NCI-H1105 (cell line): ENCODE measurements at places on chromosomes 2 and 18.
A peak's percentile ranks its signal among the peaks of the same experiment; 100 is the strongest.

DNA sequence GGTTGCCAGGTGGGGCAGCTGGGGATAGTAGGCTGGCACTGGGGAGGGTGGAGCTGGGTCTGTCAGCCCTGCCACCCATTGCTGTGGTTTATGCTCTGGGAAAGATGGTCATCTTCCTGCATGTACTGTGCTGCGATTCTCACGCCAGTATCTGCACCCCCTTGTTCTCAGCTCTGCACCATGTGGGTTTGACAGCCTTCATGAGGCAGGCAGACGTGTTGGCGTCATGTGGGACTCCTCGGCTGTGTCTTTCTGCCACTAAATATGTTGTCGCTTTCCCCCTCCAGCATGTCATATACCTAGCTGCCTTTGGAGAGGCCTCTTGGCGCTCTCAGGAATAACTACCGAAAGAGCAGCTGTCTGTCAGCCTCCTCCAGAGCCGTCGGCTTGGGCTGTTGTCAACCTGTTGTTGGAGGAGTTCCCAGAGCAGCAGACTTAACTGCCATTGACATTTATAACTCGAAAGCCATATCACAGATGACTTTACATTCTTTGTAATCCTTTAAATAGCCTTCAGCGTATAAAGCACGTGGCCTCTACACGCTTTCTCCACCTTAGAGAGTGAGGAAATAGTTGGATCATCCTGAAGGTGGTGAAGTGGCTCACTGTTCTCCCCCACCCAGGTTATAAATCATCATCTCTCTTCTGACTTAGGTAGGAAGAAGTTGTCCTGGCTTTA lies 80.4 kb upstream of the MGAT5 start:
- peak; percentile 78 for DNase-seq

DNA sequence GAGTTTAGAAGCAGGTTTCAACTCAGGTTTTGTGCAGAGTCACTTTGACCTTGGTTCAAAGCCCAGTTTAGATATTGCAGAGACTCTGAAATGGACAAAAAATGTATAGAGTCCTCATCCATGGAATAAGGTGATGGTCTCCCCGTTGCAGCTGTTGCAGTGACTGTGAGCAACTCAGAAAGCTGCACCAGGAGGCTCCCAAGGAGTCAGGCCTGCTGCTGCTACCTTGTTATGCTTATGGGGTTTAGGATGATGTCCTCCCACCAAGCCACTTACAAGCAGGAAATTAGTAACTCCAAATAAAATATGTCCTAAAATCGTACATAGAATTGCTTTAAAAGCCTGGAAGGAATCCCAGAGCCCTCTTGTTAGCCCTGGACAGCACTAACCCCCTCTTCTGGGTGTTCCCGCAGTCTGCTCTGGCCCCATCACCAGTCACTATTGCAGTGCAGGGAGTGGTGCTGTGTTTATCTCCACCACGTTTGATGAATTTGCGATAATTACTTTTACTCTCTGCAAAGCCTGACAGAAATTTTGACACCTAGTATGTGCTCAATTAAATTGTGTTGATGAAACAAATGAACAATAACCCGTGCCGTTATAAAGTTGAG lies 189.0 kb downstream of the CNTNAP5 start:
- DNase-seq, result no peak

DNA sequence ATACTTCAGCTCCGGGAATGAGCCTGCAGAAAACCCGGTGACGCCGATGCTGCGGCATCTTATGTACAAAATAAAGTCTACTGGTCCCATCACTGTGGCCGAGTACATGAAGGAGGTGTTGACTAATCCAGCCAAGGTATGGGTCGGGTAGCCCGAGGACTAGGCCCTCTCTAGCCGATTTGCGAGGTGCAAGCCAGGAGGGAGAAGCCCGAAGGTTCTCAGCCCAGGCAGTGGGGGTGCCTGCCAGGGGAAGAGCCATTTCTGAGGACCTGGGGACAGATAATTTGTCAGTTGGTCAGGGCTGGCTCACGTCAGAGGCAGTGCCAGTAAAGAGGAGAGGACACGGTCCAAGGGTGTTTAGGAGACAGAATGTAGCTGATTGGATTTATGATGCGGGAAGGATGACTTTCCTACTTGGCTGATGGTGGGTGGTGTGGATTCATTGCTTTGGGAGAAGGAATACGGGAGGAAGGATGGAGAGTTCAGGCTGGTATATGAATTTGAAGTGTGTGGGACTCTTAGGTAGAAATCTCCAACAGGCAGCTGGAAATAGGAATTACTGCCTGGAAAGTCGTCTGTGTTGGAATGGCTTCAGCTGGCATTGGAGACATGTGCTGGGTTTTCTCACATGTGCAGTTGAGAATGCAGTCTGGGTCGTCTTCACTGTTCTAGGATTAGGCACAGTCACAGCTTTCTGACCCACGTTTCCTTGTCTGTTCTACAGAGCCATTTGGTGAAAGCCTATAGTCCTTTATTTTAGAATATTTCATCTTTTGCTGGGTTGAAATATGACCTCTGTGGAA lies 874 bp downstream of the NDUFAF7 start:
- DNase-seq, result no peak

GRCh38 chr2:168530982-168531622 lies 75.0 kb downstream of the CERS6 start:
- no peak for DNase-seq

DNA sequence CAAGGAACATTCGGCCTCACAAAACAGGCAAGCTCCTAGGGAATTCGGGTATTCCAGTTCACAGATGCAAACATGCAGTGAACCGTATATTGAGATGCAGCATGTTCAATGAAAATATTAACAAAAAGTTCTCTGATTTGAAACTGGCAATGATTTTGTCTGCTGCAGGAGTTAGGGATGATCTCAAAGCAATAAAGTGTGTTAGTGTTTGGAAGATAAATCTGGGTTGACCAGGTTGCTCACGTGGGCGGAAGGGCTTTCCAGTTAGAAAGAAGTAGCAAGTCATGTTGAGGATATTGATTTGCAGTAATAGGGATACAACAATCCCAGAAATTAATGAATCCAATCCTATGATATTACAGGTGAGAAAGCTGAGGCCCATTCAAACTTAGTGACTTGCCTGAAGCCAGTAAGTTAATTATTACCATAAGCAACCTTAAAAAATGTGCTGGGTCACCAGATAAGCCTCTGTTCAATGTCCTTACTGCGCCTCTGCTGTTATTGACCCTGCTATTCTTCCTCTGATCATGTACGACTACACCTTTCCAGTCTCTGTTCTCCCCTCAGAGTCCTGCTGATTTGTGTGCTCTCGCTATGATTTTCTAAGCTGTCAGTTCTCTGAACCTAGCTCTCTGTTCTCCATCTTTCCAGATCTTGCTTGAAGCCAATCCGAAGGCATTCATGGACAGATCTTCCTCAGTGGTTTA lies 370.8 kb downstream of the DSEL start:
- DNase-seq, result no peak

- DNase-seq, result no peak
Observed at GRCh38 chr2:219851801-219852481, 224.5 kb downstream of the SLC4A3 start.

GRCh38 chr2:153165021-153165420 lies 313.5 kb downstream of the RPRM start:
- no peak for DNase-seq

GRCh38 chr2:233285921-233286320 lies 21.7 kb upstream of the SAG start:
- DNase-seq, result no peak

DNA sequence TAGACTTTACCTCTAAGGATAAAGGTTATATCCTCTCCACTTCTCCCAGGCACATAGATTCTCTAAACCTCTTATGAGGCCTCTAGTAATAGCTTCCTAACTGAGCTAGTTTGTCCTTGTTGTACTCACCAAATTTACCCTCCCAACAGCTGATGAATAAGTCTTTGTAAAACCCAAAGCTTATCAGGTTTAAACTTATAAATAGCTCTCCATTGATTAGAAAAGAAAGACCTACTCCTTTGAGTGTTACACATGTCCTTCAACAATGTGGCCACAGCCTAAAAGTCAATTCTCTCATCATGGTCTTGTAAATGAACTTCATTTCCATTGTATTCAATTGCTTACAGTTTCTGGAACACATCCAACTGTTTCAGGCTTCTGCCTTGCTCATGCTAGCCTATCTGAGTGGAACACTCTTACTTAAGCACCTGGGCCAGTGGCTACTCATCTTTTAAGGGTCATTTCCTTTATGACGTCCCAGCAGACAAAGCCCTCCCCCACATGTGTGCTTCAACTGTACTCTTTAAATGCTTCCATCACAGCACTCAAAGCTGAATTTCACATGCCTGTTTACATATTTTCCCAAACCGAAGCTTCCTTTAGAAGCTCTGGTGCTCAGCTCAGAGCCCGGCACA lies 131.6 kb downstream of the CDH2 start:
- peak; percentile 40 for DNase-seq

DNA sequence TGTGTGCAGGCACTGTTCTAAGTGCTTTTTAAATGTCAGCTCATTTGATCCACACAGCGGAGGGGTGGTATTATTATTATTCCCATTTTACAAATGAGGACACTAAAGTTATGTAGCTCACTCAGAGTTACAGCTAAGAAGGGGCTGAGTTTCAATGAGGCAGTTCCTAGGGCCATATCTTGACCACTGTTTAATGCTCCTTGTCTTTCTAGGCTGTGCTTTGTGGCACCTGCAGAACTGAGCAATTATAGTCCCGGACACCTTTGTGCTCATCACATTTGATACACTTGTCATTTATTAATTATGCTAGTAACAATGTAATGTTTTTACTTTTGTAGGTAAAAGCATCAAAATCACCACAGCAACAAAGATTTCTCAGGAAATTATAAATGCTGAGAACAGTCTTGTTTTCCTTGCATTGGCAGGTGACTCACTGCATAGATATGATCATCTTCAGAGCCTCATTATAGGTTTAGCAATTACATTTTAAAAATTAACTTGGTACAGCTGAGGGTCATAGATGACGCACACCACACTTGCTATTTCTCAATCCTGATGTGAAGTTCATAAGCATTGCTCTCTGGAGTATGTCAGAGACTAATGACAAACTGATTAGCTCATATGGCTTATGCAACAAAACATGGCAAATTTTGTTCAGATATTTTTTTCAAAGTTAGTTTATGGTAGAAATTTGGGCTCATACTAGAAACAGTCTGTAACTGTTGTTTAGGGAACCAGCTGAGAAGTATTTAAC lies 366.8 kb downstream of the TGIF1 start:
- DNase-seq, result no peak

GRCh38 chr2:15265889-15266288 lies 295.2 kb downstream of the NBAS start:
- DNase-seq, result no peak

GRCh38 chr2:44676379-44676778 lies 265.1 kb upstream of the SIX3 start:
- DNase-seq, result no peak

GRCh38 chr18:33878213-33878612 lies 300.2 kb downstream of the ASXL3 start:
- no peak for DNase-seq

GRCh38 chr2:41510108-41510507 lies 537.7 kb upstream of the PKDCC start:
- DNase-seq, result no peak

DNA sequence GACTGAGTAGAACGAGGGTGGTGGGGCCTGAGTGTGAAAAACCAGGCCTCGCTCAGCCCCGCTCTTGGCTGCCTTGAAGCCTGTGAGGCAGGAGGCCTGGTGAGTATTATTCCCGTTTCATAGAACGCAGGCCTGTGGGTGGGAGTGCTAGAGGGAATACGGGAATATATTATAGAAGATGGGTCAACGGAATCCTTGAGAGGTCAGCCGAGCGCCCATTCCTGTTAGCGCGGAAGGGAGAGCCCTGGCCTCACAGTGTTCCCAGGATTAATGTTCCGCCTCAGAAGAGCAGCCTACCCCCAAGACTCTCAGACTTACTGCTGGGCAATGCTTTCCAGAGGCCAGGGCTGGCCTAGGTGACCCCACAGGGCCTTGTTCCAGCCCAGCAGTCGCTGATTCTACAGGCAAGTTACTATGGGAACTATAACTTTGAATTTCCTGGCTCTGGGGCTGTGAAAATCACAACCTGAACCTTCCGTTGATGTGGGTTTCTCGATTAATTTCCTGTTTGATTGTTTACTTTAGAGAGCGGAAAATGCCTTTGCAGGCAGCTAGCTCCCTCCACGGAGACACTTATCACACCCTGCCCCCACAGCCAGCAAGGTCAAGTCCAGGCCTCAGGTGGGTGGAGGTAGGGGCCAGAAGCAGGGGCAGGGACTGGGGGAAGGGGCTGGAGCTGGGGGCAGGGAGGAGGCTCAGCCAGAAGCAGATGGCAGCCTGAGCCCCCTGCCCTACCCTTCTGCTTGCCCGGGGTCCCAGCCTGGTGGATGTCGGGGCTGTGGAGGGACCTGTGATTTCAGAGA lies 108.3 kb downstream of the SMAD7 start:
- DNase-seq, result no peak

DNA sequence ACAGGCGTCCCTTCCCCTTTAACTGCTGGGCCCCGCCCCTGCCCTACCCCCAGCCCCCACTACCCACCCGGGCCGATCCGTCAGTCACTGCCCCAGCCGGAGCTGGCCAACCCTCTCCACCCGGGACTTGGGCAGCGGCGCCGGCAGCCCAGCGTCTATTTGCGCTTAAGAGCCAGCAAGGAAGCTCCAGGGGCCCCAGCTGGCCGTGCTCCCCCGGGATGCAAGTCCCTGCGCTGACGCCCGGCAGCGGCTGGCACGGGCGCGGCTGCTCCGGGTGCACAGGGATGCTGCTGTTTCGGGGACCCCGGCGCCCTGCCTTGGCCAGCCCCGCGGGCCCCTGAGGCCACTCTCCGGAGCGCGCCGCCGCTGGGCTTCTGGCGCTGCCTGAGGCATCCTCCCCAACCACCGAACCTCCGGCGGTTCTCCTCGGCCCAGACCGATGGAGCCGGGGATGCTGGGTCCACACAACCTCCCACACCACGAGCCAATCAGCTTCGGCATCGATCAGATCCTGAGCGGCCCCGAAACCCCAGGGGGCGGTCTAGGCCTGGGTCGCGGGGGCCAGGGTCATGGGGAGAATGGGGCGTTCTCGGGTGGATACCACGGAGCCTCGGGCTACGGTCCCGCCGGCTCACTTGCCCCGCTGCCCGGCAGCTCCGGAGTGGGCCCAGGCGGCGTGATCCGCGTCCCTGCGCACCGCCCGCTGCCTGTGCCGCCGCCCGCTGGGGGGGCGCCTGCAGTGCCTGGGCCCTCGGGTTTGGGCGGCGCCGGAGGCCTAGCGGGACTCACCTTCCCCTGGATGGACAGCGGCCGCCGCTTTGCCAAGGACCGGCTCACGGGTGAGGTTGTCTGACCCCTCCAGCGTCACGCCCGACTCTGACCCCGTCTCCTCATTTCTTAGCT lies at the start of gene TLX2:
TSS of gene TLX2 (plus strand) at position 83 of the 903 bp plus-strand sequence. CDS start at position 440, 357 bp downstream.
- no peak for DNase-seq

GRCh38 chr2:149650006-149650405 lies 62.4 kb upstream of the MMADHC start:
- DNase-seq, result no peak

GRCh38 chr18:33231474-33232317 lies 208.8 kb downstream of the CCDC178 start:
- peak; percentile 81 for DNase-seq

- DNase-seq, result peak; percentile 15
Observed at GRCh38 chr2:65656160-65656718, 223.8 kb upstream of the SPRED2 start.

GRCh38 chr18:12334863-12335262 lies 26.8 kb downstream of the TUBB6 start:
- DNase-seq, result no peak
